ENCODE measurements at places on chromosomes 6 and 20.

GRCh38 chr6:135465307-135465706, 32.2 kb downstream of the AHI1 start:
- DNase-seq: no peak

- DNase-seq: no peak
Measured at GRCh38 chr6:102907181-102907580, 1513.7 kb downstream of the GRIK2 start.

- DNase-seq: no peak
Measured at GRCh38 chr6:20827798-20828197, 293.5 kb downstream of the CDKAL1 start.

DNA sequence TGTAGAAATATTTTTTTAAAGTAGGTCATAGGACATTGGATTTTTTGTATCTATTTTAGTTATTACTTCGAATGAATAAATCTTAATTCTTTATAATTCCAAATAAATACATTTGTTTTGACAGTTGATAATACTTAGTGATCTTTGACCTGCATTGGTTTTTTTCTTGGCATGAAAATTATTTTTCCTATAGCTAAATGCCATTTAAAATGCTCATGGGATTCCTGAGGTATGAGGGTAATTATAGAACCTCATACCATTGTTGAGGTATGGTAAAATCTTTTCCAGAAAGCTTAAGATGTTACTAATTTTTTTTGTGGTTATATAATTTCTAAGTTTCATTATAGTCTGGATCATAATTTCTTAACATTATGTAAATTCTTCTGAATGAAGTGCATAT, 8.3 kb downstream of the PM20D2 start:
- DNase-seq: no peak

DNA sequence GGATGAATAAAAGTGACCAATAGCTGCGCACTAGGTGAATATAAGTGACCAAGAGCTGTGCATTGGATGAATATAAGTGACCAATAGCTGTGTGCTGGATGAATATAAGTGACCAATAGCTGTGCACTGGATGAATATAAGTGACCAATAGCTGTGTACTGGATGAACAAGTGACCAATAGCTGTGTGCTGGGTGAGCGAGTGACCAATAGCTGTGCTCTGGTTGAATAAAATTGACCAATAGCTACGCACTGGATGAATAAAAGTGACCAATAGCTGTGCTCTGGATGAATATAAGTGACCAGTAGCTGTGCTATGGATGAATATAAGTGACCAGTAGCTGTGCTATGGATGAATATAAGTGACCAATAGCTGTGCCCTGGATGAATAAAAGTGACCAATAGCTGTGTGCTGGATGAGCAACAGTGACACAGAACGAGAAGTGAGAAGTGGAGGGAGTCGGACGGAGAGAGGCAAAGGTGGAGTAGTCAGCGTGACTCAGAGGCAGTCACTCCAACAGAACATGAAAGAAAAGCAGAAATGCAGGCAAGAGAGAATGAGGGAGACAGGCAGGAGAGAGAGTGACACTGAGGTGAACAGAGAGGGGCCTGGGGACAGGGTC, 38.5 kb downstream of the RBM38 start:
- no peak for DNase-seq

DNA sequence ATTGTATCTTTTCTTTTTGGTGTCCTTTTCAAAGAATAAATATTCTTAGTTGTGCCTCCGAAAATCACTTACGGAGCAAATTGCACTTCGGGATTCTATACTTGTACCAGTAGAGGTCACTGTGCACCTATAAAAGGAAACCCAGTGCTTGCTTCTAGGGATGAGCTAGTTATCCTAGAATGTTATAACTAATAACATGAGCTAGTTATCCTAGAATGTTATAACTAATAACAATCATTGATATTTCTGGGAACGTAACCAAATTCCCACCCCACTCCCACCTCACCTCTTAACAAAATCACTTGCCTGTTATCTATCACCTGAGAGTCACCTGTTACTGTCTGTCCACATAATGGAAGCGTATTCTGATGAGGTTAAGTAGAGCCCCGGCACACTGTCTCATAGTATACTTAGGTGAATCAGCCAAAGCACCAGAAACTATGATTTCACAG, 126.9 kb upstream of the TIAM2 start:
- peak; percentile 16 for DNase-seq

- no peak for DNase-seq
Measured at GRCh38 chr6:38306931-38307330, 332.8 kb downstream of the BTBD9 start.

GRCh38 chr6:31771992-31772358, 5.2 kb downstream of the VWA7 start:
- peak; percentile 17 for DNase-seq

- DNase-seq: no peak
Measured at GRCh38 chr6:116400328-116400727, 29.6 kb downstream of the DSE start.

DNA sequence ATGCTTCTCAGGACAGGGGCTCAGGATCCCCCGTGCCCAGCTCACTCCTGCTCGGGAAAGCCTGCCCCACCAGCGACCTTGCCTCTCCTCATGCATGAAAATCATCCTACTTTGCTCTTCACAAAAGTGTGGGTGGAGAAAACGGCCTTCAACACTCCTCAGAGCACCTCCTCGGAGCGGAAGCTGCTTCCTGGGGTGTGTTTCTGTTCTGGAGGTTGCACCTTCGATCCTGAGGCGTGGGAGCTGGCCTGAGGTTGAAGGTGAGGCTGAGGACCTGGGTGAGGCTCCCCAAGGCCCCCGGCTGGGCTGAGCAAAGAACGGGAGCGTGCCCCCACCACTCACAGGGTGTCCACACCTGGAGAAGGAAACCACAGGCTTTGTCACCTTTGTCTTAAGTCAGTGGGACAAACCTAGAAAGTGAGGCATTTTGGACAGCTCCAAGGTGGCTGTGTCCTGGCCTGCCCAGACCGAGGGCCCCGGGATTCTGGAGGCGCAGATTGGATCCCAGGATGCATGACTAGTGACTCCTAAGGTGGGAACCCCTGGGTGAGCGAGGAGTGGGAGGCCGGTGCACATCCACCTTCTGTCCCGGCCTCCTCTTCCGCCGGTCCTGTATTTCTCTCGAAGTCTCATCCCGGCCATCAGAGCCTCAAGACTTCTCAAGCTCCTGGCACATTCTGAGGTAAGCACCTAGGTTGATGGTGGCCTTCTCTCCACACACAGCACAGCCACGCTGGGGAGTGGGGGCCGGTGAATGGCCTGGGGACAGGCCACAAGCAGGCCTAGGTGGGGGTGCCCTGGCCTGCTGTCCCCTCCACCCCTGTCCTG, 104.7 kb downstream of the TMEM242 start:
- no peak for DNase-seq

DNA sequence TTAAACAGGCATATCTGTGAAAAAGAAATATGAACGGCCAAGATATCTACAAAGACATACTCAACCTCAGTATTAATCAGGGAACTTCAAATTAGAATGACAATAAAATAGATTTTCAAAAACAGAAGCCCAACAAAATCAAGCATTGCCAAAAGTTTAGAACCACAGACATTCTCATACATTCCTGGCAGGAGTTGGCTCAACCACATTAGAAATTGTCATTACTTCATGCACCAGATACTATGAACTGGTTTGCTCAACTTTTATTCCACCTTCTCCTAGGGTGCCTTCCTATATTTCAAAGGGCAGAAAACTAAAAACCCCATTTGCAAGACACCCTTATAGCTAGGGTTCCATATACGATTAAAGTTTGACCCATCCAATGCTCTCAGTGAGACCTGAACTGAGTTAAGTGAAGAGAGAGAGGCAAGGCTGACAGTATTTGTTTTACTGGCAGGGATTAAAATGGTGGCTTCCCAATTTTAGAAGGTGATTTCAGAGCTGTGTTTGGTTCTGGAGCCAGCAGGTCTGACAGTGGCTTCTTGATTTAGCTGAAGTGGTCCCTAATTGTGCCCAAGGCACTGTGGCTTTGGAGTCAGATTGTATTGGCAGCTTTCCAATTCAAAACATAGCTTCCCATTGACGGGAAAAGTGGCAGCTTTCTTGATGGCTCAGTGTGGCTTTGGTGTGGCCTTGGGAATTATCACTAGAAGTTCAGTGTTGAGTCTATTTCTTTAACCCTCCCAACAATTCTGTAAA, 77.1 kb upstream of the CDYL start:
- no peak for DNase-seq

- DNase-seq: no peak
Measured at GRCh38 chr6:160394654-160395035, 46.5 kb downstream of the SLC22A3 start.

- DNase-seq: no peak
Measured at GRCh38 chr6:18893540-18894269, 506.6 kb downstream of the RNF144B start.

DNA sequence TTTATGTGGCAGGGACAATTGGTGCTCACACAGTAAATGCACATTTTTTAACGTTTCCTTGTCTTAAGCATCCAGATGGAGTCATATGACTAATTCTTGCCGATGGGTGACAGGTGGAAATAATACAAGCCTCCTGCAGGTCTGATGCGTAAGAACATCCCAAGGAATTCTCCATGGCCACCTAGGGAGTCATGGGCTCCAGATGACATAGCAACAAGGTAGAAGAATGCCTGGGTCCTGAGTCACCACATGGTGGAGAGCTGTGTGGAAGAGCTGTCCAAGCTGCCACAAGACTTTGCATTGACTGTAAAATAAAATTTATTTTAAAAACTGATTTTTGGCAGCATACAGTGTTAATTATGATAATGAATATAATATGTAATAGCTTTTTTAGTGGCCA, 77.0 kb upstream of the MAP3K7 start:
- DNase-seq: no peak

- DNase-seq: no peak
Measured at GRCh38 chr6:124479991-124480430, 482.2 kb upstream of the RNF217 start.

DNA sequence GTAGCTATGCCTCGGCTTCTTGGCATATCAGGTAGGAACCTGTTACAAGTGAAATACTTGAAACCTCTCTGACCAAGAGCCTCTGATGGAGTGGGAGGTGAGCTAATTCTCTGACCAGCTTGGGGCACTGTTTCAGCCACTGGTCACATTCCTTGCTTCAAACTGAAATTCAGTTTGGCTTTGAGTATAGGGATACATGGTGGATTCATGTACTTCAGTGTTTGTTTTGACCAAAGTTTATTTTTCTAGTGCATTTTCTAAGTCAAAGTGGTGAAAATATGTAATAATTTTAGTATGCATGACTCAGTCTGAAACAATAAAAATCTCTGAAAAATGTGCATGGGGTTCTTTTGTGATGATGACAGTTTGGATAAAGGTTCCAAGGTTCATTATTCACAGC, 18.6 kb downstream of the TTPAL start:
- no peak for DNase-seq

- no peak for DNase-seq
Measured at GRCh38 chr6:154487367-154488247, 22.9 kb downstream of the CNKSR3 start.

DNA sequence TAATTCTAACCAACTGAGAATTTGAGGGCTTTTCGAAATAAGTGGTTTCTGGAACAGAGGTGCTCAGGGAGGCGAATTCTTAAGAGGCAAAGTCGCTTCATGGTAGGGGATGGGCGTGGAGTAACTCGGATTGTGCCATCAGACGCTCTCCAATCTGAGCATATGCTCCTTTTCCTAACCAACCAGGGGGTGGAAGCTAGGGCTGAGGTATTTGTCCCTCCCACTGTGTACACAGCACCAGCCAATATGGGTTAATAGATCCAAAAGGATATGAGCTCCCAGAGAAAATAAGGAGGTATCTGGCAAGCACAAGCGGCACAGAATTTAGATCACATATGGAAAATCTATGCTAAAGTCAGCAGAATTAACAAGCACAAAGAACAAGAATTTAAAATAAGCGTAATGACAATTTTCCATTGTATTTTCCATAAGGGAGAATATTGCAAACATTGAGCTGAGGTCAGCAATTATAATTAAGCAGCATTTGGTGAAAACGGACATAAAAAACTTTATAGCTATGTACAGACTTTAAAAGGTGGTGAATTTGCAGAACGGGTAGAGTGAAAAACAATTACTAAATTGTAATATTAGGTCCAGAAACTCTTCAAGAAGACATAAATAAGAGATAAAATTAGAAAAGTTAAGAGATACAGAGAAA, 55.0 kb upstream of the PHACTR1 start:
- no peak for DNase-seq

DNA sequence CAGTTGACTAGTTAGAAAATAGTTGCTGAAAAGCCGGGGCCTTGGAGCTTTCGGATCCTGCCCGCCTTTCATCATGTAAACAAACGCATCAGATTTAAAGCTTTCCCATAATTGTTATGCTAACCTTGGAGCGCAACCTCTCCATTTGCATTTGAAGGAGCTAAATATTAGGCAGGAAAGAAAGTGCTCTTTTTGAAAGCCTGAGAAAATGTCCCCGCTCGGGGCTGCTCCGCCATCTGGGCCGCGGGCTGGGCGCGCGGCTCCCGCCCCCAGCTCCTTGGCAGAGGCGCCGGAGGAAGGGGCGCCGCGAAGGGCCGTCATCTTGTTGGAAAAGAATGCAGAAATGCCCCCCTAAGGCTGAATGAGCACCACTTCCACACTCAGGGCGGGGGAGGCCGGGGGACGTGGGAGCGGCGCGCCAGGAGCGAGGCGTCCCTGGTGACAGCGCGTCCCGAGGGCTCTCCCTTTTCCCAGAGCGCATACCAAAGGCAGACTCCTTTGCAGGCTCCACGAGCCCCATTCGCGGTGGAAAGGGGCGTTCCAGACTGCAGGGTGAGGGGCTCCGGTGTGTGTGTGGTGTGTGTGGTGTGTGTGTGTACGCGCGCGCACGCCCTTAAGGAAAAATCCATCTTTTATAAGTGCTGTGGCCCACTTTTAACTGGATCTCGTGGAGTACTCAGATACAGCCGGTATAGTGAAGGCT, 145.6 kb upstream of the ID4 start:
- DNase-seq: no peak

- no peak for DNase-seq
Measured at GRCh38 chr6:131581523-131581922, 8.5 kb downstream of the ARG1 start.

GRCh38 chr20:34891166-34892062, 15.0 kb downstream of the ACSS2 start:
- no peak for DNase-seq

GRCh38 chr20:56439771-56440291, 27.8 kb downstream of the CASS4 start:
- no peak for DNase-seq

DNA sequence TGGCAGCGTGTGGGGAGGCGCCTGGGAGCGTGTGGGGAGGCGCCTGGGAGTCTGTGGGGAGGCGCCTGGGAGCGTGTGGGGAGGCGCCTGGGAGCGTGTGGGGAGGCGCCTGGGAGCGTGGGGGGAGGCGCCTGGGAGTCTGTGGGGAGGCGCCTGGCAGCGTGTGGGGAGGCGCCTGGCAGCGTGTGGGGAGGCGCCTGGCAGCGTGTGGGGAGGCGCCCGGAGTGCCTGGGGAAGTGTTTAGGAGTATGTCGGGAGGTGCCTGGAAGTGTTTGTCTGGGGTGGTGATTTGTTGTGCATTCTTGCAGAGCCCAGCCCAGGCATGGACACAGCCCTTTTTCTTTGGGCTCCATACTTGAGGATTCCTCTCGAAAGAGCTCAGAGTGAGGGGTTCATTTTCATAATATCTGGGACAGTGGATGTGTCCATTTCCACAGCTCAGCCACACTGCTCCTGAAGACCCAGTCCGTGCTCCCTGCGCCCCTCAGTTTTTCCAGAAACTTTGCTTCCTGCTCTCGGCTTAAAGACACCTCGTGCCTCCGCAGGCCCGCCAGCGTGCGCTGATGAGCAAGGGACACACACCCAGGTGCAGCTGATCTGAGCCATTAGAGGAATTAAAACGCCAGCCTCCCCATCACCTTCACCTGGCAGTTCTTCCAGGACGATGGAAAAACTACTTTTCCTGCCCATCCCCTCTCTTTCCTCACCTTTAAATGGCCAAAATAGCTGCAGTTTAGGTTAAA, 172.2 kb upstream of the THBS2 start:
- DNase-seq: no peak

Data from stimulated activated naive CD4-positive, alpha-beta T cell (primary cell).